ENCODE measurements at places on chromosomes 1 and 21. TPM values are rescaled to one million over a fixed set of nuclear protein-coding genes. Genes with fewer than 3 reads are reported as not detected.

DNA sequence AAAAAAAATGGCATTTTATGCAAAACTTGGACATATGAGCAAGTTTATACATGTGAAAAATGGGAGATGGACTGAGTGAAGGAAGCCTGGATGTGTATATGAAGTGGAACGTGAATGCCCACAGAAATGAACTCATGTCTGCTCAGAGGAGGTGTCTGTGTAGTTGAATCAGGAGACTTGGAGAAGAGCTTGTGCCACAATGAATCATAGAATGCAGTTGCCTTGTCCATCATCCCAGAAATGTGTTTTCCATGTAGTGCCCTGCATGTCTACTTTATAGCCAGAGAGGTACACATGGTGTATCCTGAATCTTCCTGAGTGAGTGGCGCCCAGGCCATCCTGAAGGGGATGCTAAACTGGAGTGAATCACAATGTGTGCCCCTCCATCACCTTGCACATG, 2.6 kb upstream of the ILDR2 start:
- no peak for DNase-seq

- DNase-seq: no peak
Observed at GRCh38 chr1:102899935-102900334, 208.4 kb downstream of the COL11A1 start.

DNA sequence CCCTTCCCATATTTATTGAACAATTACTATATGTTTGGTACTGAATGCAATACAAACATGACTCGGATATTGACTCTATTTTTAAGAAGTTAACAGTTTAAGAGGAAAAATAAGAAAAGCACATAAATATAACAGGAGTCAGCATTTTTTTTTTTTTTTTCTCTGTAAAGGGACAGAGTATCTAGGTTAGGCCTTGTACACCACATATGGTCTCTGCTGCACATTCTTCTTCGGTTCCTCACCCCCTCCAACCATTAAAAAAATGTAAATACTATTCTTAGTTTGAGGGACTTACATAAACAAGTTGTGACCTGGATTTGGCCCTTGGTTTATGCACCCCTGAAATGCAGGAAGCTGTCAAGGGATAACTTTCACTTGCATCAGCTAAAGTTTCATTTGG, 40.4 kb downstream of the PHC2 start:
- DNase-seq: no peak

Gene CD84
- total RNA-seq: not detected

DNA sequence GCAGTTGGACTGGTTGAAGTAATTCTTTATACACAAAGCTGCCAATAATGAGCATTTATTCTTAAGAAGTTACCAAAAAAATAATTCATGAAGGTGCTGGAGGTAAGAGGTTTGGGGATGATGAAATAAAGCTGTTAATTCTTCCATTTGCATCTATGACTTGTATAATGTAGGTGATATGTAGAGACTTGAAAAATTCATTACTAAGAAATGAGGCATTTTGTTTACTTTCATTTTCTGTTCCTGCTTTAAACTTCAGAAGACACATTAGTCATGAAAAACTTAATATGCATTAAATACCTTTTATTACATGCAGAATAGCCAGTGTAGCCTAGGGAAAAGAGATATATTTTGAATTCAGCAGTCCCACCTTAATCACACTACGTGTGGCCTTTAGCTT, 214.2 kb downstream of the SLC44A5 start:
- no peak for DNase-seq

Gene INSRR
- total RNA-seq: not detected

Gene LYSMD1
- 21.6 TPM for total RNA-seq

Gene TNFSF4
- 63.8 TPM for total RNA-seq

DNA sequence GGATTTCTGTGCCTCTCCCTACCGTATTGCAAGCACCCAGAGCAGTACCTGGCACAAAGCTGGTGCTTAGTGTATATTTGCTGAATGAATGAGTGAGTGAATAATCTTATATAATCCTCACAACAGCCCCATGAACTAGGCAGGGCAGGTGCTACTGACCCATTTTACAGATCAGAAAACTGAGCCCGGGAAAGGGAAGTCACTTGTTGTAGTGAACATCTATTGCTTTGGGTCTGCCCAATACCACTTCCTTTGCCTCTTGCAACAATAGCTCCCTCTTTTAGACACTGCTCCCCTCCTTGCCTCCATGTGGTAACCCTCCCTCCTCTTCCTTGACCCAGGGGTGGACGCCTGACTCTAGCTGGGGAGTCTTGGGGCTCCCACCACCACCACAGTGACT, 3.1 kb downstream of the CDCP2 start:
- DNase-seq: no peak
